ENCODE measurements at places on chromosomes 4 and X. TPM values are rescaled to one million over a fixed set of nuclear protein-coding genes. Genes with fewer than 3 reads are reported as not detected.

SFRP2 gene
- 1.4 TPM for total RNA-seq

MAML3 gene
- total RNA-seq = 3.7 TPM

KLB gene
- not detected for total RNA-seq

LNX1 gene
- 0.33 TPM for total RNA-seq

SLC10A6 gene
- not detected for total RNA-seq

GAGE1 gene
- total RNA-seq = not detected

NPNT gene
- 0.50 TPM for total RNA-seq

PSAPL1 gene
- total RNA-seq = not detected

LIMCH1 gene
- 4.2 TPM for total RNA-seq

OCIAD1 gene
- 138 TPM for total RNA-seq

- H3K4me3 ChIP-seq = no peak overlapping the region
- H3K4me1 ChIP-seq = no peaks in the 10 kb centered on the region
- DNase-seq = no peak
- no peaks in the 10 kb centered on the region for H3K27me3 ChIP-seq
- no peak overlapping the region for H3K27ac ChIP-seq
- H3K36me3 ChIP-seq = no peaks in the 10 kb centered on the region
Measured at GRCh38 chr4:79048878-79049277, 109.6 kb upstream of the PAQR3 start.

DNA sequence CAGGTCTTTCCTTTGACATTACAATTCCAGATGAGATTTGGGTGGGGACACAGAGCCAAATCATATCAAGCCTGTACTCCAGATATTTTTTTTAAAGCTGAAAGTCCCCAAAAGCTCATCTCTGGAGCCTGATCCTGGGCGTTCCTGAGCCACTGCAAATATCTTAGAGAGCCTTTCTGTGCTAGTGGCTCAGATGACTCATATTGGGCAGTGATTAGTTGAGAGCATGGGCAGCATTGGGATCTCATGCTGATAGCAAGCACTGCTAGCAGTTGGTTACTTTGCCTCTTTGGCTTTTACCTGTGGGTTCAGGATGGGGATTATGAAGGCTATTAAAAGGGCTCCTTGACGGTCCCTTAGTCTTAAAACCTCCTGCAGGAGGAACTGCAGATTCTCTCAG lies 51.4 kb upstream of the SCRG1 start:
- H3K27ac ChIP-seq = no peak overlapping the region
- DNase-seq = no peak
- no peak overlapping the region for H3K4me3 ChIP-seq
- peaks cover 22% of the 10 kb centered on the region for H3K4me1 ChIP-seq
- H3K27me3 ChIP-seq = no peaks in the 10 kb centered on the region
- no peaks in the 10 kb centered on the region for H3K36me3 ChIP-seq

- no peak overlapping the region for H3K27ac ChIP-seq
- no peaks in the 10 kb centered on the region for H3K27me3 ChIP-seq
- no peaks in the 10 kb centered on the region for H3K4me1 ChIP-seq
- H3K4me3 ChIP-seq = no peak overlapping the region
- H3K36me3 ChIP-seq = no peaks in the 10 kb centered on the region
Measured at GRCh38 chr4:48799157-48799556, 19.1 kb upstream of the FRYL start.

DNA sequence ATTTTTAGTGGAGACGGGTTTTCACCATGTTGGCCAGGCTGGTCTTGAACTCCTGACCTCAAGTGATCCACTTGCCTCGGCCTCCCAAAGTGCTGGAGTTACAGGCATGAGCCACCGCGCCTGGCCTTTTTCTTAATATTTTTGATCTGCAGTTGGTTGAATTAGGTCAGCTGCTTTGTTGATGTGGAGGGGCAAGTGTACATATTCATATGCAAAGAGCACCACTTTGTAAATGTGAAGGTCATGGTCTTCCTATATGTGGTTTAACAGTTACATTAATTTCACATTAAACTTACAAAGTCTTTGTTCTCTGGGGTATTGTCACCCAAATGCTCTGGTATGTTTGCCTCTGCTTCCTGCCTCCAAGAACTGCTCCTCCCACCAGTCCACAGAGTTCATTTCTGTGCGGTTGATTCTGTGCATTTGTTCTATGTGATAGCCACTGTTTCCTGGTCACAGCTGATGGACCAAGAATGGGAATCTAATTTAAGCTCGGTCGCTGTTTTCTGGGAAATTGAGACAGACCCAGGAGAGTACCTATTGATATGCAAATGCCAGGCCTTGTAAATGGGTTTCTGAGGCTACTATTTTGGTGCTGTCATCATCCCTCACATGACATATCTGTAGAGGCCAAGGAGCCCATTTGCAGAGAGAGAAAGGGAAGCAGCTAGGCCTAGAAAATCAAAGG lies 26.9 kb upstream of the HPSE start:
- H3K36me3 ChIP-seq = no peaks in the 10 kb centered on the region
- no peaks in the 10 kb centered on the region for H3K4me1 ChIP-seq
- H3K4me3 ChIP-seq = no peak overlapping the region
- no peaks in the 10 kb centered on the region for H3K27me3 ChIP-seq
- no peak overlapping the region for H3K27ac ChIP-seq

- H3K4me1 ChIP-seq = no peaks in the 10 kb centered on the region
- no peak overlapping the region for H3K27ac ChIP-seq
- no peak overlapping the region for H3K4me3 ChIP-seq
- no peaks in the 10 kb centered on the region for H3K36me3 ChIP-seq
- no peak for DNase-seq
Measured at GRCh38 chrX:64192040-64192439, 13.5 kb downstream of the AMER1 start.

- H3K36me3 ChIP-seq = no peaks in the 10 kb centered on the region
- H3K27me3 ChIP-seq = no peaks in the 10 kb centered on the region
- no peak for DNase-seq
Measured at GRCh38 chrX:47112316-47112954, 32.1 kb downstream of the NDUFB11 start.

- H3K27me3 ChIP-seq = no peaks in the 10 kb centered on the region
- no peak overlapping the region for H3K4me3 ChIP-seq
- H3K4me1 ChIP-seq = no peaks in the 10 kb centered on the region
- peaks cover 60% of the 10 kb centered on the region for H3K36me3 ChIP-seq
Measured at GRCh38 chr4:2689114-2689513, 67.0 kb downstream of the TNIP2 start.

DNA sequence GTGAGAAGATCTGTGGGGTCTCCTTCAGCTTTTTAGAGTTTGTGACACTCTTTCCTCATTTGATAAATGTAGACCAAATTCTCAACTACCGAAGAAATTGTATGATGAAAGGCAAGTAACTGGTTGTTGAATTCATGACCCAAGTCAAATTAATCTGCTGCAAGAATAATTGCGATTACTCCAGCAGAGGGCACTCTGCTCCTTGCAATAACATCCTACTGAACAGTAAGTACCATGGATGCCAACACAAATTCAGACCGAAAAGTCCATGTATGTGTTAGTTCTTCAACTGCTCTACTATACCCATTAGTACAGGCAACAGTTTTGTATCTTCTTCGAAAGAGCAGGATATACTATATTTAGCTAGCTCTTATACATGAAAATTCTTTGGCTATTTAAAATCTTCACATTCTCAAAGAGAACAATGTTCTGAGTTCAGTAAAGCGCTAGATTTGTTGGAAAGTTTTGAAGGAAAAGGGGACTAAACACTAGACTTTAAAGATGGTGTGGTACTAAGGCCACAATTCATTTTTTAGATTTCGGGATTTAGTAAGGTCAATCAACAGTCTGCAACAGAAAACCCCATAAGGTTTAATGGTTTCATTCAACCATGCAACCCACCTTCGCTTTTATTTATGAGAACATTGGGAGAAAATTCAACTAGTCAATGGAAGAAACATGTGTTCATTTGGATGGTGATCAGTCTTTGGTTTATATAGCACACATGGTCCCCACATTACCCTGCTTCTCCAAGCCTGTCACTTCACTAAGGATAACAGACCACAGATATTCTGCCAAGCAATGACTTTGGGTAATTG lies 105.4 kb upstream of the TBC1D9 start:
- no peak overlapping the region for H3K4me3 ChIP-seq
- no peak overlapping the region for H3K27ac ChIP-seq
- H3K4me1 ChIP-seq = peaks cover 5% of the 10 kb centered on the region

- no peaks in the 10 kb centered on the region for H3K27me3 ChIP-seq
- peak overlapping the region; percentile 66 for H3K4me3 ChIP-seq
- peaks cover 8% of the 10 kb centered on the region for H3K4me1 ChIP-seq
- peak; percentile 39 for DNase-seq
Measured at GRCh38 chr4:10115797-10116568, 616 bp downstream of the WDR1 start.
